ENCODE measurements at places on chromosomes 12 and 14.

DNA sequence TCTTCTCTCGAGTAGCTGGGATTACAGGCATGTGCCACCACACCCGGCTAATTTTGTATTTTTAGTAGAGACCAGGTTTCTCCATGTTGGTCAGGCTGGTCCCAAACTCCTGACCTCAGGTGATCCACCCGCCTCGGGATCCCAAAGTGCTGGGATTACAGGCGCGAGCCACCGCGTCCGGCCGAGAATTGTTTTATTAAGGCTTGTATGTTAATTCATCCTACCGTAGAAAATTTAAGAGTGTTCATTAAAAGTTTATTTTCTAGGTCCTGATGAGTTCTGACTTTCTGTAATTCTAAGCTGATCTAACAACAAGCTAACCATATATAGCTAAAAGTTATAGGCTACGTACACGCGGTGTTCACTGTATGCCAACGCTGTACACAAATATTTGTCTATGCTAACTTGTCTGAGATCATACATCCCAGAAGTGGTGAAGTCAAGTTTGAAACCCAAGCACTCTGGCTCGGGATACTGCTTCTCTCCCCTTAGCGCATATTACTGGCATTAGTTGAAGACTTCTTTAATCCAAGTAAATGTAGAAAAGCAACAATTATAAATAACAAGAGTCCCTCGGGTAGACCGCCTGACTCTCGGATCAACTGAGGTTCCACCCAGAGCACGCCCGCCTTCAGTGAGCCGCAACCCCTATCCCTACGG lies 570 bp upstream of the MRPS35 start:
- no peak for DNase-seq

DNA sequence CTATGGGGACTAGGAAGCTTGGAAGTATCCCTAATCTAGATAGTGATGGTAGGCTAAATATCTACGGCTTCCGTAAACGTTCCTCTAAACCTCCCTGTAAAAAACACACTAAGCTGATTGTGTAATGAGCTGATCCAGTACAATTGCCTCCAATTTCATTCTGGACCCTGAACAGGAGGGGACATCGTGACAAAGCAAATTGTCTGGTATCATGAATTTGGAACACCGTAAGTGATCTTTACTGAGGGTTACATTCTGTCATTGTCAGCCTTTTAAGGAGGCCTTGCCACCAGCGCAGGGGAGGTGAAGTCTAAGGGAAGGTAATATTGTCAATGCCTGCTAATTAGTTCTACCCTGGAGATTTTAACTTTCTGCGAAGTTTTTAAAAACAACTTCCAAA lies 487 bp upstream of the MGST1 start:
- peak; percentile 10 for DNase-seq

DNA sequence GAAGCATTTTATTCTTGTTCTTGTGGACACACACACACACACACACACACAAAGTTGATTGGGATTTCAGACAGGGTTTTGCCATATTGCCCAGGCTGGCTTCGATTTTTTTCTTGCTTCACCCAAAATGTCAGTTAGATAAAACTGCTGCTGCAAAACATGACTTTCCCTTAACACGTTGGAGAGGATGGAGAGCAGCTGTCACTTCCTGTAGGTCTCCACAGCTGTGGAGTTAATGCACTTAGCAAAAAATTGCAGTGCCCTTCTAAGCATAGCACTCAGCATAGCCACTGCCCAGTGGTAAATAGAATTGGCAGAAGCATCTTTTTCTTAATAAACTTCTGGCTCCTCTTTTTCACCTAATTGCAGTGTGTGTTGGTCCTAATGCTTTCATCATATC lies 54.5 kb downstream of the PDZRN4 start:
- no peak for DNase-seq

GRCh38 chr14:32408018-32408417 lies 78.9 kb downstream of the AKAP6 start:
- no peak for DNase-seq

DNA sequence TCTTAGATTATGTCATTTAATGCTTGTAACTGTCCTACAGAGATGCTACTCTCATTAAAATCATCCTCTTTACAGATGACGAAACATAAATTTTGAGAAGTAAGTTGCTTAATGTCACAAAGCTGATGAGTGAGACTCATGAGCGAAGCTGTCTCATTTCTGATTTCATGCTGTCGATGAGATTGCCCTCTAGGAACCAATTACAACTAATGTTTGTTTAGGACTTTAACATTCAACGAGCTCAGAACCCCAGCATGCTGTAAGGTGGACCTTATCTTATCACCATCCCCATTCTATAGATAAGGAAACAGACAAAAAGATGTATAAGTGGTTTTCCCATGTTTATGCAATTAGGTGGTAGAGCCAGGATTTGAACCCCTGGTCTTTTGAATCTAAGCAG lies 23.1 kb downstream of the BHLHE41 start:
- no peak for DNase-seq

GRCh38 chr14:96826818-96827217 lies 29.6 kb downstream of the VRK1 start:
- DNase-seq, result no peak

- DNase-seq, result no peak
Measured at GRCh38 chr14:28701733-28702132, 64.9 kb upstream of the FOXG1 start.

GRCh38 chr12:49000346-49000745 lies 1.2 kb upstream of the DDN start:
- no peak for DNase-seq

DNA sequence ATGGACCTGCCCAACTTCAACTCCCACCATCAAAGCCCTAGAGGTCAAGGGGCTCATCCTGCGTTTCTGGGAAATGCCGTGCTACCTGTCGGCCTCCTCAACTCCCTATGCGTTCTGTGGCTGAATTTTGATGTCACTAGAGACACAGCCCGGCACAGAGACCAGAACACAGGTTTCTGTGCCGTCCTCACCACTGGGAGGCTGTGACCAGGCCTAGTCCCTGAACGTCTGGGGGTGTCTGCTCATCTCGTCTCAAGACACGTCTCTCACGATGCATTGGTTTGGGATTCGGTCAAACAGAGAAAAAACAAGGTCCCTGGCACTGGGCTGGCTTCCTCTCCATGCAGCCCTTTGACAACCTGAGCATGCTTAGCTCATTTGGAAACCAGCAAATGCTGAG lies 33.5 kb downstream of the SLC15A4 start:
- DNase-seq, result no peak

DNA sequence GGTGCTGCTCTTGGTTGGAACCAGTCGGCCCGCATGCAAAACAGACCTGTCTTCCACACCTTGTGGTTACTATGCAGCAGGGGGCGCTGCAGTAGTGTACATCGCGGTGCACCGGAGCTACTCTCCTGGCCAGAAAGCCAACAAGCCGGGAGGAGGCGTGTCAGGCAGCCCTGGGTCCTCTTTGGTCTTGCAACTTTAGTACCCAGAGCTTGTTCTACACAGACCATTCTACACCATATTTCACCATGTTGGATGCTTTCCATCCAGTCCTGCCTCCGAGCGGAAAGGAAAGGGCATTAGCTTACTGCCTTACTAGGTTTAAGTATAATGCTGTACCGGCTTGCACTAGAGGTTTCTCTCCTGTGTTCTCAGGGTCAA lies 927 bp upstream of the TMTC2 start:
- DNase-seq, result peak; percentile 95
